ENCODE measurements at places on chromosomes 11 and 22.

- no peak for DNase-seq
Measured at GRCh38 chr11:2143799-2144543, 4.8 kb upstream of the IGF2 start.

GRCh38 chr11:20031155-20032001, 128.9 kb downstream of the DBX1 start:
- DNase-seq = no peak

GRCh38 chr11:20050551-20051333, 109.5 kb downstream of the DBX1 start:
- no peak for DNase-seq

GRCh38 chr22:39434243-39434653, 22.6 kb upstream of the MGAT3 start:
- DNase-seq = no peak

- DNase-seq = no peak
Measured at GRCh38 chr11:26037716-26038115, 294.2 kb upstream of the ANO3 start.

DNA sequence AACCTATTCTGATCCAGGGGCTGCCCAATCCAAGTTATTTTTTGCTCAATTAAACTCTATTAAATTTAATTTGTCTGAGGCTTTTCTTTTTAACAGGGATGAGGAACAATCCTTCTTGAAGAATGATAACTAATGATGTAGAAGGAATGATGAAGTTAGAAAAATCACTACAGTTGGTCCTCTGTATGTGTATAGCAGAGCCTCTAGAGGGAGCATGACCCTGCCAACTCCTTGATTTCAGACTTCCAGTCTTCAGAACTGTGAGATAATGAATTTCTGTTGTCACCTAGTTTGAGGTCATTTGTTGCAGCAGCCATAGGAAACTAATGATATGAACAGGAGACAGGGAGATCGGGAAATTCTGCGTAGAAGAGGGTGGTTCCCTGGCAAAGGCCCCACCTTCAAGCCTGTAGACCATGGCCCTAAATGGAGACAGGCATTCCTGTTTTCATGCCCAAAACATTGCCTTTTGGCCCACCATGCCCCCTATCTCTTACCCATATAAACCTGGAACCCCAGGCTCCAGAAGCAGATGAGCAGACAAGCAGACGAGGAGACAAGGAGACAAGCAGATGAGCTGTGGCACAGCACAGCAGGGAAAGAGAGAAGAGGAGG, 7.7 kb upstream of the QSER1 start:
- DNase-seq = no peak

DNA sequence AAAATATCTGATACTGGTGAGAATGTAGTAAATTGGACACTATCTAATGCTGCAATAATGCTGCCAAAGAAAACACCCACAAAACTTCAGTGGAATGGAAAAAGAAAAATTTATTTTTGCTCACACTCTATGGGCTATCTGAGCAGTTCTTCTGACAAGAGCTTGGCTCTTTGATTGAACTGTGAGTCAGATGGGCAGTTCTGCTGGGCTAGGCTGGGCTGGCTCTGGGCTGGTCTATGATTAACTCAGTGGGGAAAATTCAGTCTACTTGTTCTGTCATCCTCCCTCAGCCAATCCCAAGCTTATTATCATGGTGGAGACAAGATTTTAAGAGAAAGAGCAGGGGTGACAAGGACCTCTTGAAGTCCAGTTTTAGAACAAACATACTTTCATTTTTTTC, 1404.8 kb downstream of the LRRC4C start:
- DNase-seq = no peak

DNA sequence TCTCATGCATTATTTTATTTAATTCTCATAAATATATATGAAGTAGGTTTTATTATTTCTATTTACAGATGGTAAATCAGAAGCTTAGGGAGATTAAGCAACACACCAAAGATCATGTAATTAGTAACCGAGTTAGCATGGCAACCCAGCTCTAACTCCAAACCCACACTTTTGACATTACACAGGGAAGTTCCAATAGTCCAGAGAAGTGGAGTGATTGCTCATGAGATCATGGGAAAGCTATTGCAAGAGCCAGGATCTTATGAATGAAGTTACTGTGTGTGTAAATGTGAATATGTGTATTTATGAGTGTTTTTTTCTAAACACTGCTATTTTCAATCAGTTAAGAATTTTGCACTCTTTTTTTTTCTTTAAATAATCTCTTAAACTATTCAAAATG, 225.8 kb upstream of the KIRREL3 start:
- no peak for DNase-seq

DNA sequence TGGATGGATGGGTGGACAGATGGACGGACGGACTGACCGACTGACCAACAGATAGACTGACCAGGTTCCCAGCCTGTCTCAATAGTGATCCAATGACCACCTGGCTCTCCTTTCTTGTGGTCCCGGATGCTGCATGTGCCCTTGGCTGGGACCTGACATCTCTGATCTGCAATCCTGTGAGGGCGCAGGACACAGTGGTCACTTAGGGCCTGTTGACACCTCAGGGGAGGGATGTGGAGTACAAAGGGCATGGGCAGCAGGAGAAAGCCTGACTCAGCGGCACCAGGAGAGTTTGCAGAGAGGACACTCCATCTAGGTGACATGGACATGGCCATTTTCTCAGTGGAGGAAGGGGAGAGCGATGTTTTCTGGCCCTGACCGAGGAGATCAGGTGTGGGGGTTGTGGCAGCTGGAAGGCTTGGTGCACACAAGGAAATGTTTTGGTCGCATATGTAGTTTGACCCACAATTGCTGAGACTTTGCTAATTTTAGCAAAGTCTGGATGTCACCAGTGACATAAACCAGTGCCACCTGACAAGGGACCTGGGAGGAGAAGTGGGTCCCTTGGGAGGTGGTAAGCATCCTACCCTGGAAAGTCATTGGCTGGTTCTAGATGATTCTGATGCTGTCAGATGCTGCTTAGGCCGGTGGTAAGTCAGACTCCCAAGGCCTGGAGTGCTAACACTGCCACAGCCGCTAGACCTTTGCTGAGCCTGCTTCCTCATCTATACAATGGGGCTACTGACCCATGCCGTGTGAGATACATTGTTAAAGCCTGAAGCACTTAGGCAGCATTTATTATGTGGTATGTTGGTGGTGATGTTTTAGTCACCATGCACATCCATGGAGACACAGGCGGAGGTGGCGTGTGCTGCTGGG, 50.7 kb downstream of the CD82 start:
- no peak for DNase-seq

- DNase-seq = no peak
Measured at GRCh38 chr11:37407461-37407860, 809.4 kb upstream of the RAG2 start.

GRCh38 chr11:21806947-21807346, 385.9 kb upstream of the ANO5 start:
- no peak for DNase-seq

GRCh38 chr22:29198240-29198639, 7.5 kb upstream of the EMID1 start:
- no peak for DNase-seq

GRCh38 chr11:20397281-20397680, 9.8 kb downstream of the PRMT3 start:
- no peak for DNase-seq

DNA sequence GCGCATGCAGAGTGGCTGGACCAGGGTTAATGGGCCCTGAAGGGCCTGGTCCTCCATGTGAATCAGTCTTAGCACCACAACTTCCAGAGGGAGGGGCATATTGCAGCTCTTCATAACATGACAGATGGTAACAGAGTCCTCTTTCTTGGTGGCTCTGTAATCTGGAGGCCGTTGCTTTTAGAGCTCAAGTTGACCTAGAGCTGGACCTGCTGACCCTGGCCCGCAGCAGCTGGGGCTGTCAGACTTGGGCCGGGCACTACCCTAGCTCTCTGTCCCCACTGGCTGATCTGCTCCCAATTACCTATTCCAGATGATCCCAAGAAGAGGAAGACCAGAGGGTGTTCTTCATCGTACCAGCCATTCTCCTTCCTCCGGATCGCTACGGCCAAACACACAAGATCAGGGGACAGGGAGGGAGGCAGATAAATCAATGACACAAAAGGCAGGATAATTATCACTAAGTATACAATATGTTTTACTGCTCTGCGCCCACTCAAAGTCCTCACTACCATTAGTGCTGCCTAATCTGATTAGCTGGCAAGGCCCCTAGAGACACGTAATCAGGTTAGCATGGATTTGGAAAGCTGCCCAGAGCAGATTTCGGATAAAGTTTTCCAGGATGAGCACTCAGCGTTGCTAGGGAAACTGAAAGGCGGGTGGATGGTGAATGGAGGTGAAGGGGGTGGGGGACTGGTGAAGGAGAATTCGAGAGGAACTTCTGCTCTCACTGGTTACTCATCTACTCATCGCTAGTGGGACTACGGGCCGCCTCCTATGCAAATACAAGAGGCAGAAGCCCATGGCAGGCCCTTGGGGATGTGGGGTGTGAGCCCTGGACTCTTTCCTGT, 64.5 kb upstream of the PHOX2A start:
- no peak for DNase-seq

- DNase-seq = no peak
Measured at GRCh38 chr11:393219-394033, 583 bp upstream of the PKP3 start.

DNA sequence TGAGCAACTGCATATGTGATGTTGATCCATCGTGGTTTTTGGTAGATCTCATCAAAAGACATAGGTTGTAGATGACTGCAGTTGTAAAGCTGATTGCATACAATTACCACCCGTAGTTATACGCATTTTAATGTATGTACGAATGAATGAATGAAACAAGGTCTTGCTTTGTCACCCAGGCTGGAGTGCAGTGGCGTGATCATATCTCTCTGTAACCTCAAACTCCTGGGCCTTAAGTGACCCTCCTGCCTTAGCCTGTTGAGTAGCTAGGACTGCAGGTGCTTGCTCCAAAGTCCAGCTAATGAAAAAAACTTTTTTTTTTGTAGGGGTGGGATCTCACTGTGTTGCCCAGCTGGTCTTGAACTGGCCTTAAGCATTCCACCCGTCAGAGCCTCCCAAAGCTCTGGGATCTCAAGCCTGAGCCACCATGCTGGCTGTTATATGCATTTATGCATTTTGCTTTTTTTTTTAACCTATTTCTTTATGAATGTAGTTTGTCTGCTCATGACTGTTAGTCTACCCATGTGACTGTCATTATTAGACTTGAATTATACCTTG, 53.5 kb downstream of the PPP6R3 start:
- no peak for DNase-seq

GRCh38 chr11:18775492-18776292, 15.9 kb downstream of the PTPN5 start:
- DNase-seq = peak; percentile 20

GRCh38 chr11:8028766-8029165, 41.6 kb downstream of the EIF3F start:
- no peak for DNase-seq

- DNase-seq = no peak
Measured at GRCh38 chr11:79482800-79483199, 42.0 kb upstream of the TENM4 start.

DNA sequence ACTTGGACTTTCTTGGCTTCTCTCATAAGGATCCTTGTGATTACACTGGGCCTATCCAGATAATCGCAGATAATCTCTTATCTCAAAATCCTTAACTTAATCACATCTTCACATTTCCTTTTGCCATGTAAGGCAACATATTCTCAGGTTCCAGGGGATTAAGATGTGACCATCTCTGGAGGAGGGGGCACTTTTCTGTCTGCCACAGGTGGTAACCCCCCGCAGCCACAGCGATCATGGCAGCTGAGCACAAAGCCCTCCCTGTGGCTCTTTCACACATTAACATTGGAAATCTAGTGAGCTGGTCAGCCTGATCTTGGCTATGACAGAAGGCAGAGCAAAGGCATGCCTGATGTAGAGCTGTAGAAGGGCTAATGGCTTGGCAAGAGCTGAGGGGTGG, 69.1 kb upstream of the CD82 start:
- DNase-seq = no peak

DNA sequence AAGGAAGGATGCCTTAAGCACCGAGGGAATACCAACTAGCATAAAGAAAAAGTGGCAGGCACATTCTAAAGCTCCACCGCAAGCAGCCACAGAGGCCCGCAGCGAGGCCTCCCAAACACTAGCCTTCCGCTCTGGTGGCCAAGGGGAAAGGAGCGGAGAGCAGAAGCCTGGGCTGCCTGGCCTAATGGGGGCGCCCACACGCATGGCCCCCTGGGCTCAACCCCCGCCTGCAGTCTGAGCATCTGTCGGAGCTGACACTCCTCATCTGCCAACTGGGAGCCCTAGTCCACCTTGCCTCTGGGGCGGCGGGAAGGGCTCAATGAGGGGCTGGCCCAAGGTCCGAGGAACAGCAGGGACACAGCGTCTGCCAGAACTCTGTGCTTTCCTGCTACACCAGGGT, 50.1 kb upstream of the WNT11 start:
- DNase-seq = no peak

DNA sequence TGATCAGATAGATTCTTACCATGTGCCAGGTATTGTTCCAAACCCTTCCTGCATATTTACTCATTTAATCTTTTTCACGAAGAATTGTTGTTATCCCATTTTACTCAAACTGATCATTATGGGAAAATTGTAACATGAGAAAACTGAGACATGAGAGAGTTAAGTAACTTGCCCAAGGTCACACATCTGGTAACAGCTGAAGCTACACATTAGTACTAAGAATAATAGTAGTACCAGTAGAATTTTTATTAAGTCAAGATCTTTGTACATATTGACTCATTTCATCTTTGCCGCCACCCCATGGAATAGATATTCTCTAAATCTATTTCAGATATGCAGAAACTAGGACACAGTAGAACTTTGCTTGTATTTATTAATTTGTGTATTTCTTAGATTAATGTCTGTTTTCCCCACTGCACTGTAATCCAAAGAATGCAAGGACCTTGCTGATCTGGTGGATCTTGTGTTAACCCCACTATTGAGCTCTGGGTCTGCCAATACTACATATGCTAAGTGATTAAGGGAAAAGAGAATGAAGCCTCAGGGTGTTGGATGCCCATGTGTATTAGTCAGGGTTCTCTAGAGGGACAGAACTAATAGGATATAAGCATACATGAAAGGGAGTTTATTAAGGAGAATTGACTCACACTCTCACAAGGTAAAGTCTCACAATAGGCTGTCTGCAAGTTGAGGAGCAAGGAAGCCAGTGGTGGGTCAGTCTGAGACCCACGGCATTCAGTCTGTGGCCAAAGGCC, 72.8 kb downstream of the PARVA start:
- no peak for DNase-seq

DNA sequence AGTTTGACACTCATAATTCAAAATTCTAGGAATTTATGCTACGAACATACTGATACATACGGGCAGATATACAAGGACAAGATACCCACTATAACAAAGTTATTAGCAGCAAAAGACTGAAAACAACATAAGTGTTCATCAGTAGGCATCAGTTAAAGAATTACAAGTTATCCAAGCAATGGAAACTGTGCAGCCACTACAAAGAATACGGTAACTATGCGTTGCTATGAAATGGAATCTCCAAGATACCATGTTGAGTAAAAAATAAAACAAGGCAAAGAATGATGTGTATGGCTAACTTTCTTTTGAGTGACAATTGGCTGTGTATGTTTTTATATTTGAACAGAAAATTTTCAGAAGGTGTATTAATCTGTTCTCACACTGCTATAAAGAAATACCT, 151.7 kb downstream of the ADAMTS15 start:
- DNase-seq = no peak

- DNase-seq = no peak
Measured at GRCh38 chr11:127017482-127017881, 16.9 kb upstream of the KIRREL3 start.

Data from stimulated activated CD8-positive, alpha-beta memory T cell treated with anti-CD3 and anti-CD28 coated beads, Interleukin-4, amount 100 ng/mL, for 4 hours (primary cell).